ENCODE measurements at places on chromosomes 6 and 20.

DNA sequence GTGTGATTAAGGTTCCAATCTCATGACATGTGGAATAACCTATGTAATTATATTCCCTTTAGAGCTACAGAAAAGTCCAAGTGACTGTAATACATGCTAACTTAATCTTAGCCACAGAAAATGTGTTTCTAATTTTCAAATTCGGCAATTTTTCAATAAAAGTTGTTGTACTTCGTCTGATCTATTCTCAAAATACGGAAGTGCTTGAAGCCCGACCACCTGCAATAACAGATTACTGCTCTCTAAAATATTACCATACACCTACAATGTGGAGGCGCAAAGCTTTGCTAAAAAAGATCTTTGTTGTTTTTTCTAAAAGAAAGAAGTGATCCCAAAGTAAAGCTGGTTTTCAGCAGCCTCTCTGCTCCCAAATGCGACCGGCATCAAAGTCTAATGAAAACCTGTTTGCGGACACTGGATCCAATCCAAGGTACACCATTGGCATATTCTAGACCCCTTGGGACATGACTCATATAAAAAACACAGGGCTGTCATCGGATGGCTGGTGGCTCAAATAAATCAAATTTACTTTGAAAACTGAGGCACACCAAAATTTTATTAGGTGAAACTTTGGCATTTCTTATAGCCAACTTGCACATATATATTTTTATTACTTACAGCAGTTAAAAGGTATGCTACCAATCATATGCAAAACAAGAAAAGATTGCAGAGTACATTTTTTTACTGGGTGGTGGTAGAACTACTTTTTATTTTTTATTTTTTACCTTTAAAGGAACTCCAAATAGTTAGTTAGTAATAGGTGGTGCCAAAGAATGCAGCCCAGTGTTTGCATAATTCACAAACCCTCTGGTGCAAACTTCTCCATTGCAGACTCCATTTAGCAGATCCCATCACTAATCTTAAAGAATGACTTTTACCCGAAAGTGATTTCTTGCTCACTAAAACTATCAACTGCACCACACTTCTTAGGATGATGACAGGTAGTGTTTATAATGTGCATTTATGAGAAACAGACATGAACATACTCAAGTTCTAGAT is 118.7 kb upstream of the TBX18 start:
- no peak for DNase-seq

DNA sequence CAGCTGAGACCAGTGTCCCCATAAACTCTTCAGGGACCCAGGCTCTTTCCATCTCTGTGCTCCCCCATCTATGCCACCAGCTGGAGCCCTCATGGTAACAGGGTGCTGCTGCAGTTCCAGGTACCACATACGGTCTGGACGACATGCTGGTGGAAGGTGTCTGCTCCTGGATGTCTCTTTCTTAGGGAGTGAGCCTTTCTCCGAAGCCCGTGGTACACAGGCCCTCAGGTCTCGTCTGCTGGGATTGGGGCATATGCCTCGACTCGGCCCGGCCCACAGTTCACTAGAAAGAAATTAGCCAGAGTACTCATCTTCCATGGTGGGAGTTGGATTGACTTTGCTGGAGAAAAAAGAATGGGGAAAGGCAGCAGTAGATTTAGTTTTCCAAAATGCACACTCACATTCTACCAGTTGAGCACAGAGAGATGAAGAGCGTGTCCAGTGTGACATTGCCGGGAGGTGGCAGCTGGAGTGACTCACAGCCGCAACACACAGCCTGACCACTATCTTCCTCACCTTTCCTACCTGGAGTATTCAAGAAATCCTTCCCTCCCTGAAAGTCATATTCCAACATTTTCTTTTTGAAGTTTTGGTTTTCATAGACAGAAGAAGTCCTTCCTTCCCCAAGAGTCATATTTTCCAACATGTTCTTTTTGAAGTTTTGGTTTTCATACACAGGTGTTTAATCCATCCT is 18.6 kb upstream of the SPO11 start:
- DNase-seq = no peak

DNA sequence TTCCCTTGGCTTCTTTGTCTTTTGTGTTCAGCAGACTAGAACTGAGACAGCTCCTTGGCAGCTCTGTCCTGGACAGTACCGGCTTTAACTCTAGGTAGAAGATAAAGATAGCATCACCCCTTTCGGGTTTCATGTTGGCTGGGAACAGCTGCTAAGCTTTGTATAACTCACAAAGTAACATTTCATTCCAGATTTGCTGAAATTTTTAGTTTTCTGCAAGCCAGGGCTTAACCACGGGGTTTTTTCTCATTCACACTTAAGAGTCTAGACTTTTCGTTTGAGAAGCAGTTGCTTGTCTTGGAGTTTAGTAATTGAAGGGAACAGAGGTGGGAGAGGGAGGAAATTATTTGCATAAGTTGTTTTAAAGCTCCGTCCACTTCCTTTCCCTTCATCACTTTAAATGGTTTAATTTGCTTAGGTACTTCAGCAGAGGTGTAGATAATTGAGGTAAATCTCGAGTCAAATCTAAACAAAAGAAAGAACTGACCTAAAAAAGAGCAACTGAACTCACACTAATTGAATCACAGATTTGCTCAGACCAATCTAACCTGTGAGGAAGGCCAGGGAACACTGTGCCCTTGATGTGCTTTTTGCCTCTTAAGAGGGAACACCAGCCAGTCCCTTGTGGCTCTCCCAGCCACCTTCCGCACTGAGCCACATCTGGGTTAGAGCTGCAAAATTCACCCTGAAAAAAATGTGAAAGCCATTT is 48.3 kb downstream of the RREB1 start:
- DNase-seq = no peak

GRCh38 chr20:7980332-7981046 is 39.1 kb downstream of the TMX4 start:
- no peak for DNase-seq

GRCh38 chr6:167848783-167849182 is 22.1 kb downstream of the AFDN start:
- no peak for DNase-seq

DNA sequence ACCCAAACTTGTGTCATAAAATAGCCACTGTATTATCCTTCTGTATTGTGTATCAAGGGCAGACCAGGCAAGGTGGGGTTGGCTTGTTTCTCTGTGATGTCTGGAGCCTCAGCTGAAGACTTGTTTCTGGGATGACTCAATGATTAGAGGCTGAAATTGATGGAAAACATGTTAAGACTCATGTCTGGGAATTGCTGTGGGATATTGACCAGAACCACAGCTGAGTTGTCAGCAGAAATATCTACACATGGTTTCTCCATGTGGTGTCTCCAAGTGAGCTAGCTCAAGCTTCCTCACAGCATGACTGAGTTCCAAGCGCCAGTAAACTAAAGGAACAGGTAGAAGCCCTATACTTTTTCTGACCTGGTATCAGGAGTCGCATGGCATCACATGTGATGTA is 128.5 kb upstream of the SYNDIG1 start:
- DNase-seq = no peak

DNA sequence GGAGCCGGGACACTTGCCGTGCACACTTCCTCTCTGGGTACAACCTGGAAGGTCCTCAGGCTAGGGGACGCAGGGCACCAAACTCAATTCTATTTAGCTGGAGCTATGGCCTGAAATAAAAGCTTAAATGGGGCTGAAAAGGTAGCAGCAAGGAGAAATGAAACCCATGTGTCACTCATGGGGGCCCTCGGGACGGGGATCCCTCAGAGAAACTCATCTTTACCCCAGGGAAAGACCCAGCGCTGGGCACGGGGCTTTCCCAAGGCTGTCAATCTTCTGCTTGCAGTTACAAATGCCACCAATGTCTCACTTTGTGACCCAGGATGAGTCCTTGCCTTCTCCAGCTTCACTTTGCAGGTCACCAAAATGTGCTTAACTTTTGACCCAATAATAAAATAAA is 16.5 kb downstream of the SNAI1 start:
- no peak for DNase-seq

DNA sequence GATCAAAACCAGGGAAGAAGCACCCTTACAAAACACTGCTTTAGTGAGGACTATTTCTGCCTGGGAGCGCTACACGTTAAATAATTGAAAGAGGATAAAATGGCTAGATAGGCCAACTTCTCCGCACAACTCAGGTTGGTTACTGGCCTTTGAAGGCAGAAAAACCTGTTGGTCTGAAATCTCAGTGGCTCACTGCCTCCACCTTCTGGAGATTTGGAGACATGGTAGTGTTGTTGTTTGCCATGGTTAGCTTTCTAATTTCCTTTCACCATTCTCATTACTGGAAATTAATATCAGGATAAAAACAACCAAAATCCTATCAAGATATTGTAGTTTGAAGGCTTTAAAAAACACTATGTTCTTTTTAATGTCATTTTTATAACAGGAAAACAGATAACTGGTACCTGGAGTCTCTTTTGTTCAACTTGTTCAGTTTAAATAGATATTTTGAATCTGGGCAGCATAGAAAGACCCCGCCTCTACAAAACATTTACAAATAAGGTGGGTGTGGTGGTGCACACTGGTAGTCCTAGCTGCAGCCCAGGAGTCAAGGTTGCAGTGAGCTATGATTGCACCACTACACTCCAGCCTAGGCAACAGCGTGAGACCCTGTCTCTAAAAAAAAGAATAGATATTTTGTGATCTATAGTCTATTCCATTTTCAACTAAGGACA is 27.5 kb upstream of the BCLAF1 start:
- DNase-seq = peak; percentile 60

GRCh38 chr6:63537201-63537958 is 34.9 kb upstream of the LOC128125822 start:
- DNase-seq = no peak

DNA sequence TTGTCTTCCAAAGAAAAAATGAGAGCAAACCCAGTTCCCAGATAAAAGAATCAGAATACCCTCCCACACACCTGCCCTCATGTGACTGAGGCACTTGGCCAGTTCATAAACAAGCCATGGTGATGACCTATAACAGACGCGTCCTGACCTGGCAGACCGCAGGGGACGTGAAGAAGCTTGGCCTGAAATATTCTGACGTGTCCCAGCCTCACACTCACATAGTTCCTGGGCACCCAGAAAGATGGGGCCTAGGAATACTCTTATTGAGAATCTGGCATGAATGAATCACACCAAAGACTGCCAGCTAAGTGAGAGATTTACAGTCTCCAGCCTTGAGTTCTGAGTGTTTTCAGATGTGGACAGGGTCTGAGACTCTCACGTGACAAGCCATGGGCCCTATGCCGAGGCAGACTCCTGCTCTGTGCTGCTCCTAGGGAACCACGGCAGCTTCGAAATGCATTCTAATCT is 17.2 kb upstream of the MAP3K4 start:
- no peak for DNase-seq

DNA sequence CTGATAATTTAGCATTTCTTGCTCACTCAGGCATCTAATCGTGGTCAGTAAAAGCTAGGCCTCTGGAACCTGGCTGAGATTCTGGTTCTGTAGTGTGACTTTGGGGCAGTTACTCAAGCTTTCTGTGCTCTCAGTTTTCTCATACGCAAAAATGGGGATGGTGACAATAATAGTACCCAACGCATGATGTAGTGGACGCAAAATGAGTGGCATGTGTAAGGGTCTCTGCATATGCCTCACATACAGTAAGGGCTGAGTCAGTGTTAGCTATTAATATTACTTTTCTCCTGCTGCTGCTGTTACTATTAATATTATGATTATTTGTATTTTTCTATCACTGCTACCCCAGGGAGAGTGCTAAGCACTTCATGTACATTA is 686 bp downstream of the GINS1 start:
- DNase-seq = no peak

DNA sequence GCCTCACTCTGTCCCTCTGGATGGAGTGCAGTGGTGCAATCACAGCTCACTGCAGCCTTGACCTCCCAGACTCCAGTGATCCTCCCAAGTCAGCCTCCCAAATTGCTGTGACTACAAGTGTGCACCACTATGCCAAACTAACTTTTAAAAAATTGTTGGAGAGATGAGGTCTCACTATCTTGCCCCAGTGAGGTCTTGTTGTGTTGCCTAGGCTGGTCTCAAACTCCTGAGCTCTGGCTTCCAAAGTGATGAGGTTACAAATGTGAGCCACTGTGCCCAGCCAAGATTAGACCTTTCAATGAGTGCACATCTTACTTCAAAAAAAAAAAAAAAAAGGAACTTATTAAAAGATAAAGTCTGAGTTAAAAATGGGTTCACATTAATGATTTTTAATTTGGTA is 1838.1 kb upstream of the DEFB115 start:
- DNase-seq = no peak

DNA sequence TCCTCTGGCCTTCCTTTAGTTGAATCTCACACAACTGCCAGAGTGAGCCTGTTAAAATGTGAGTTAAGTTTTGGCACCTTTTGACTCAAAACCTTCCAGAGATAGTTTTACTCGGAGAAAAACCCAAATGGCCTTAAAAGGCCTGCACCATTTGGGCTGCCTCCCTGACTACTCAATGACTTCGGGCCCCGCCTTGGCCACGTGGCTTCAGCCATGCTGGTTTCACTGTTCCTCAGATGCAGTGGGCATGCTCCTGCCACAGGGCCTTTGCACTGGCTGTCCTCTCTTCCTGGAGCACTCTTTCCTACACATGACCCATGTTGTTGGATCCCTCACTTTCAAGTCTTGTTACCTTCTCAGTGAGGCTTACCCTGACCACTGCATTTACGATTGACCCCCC is 18.3 kb downstream of the VEGFA start:
- no peak for DNase-seq

GRCh38 chr6:122997541-122998150 is 1.6 kb downstream of the CLVS2 start:
- DNase-seq = no peak

DNA sequence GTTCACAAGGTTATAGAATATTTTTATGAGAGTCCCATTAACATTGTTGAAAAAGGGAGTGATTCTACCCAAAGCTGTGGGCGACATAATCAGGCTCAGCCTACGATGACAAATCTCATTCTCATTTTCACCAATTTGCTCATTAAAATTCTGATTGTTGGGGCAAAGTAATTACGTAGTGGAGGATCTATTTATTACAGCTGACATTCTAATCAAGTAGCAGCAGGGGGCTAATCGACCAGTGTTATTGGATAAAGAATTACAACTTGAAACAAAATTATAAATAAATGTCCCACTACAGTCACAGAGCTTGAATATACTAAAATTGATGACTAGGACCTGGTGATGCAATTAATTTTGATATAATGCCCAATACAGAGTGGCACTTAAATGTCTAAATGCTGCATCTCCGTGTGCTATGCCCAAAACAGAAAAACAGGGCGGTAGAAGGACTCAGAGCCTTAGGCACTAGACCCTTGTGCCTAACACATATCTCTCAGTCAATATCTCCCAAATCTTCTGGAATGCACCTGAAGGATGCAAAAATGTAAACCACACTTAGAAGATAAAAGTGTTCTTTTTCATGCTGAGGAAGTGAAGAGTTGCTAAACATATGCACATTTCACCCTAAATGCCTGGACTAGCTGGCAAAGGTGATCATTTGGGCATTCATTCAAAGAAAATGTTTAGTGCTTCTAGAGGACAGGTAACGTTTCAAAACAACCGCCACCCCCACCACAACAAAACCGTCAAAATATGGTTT is 88.3 kb downstream of the CD24 start:
- DNase-seq = no peak

GRCh38 chr20:21373436-21373835 is 23.9 kb downstream of the NKX2-4 start:
- DNase-seq = no peak

Measured in effector memory CD8-positive, alpha-beta T cell (primary cell).